ENCODE measurements at places on chromosomes 4 and X.
A peak's percentile ranks its signal among the peaks of the same experiment; 100 is the strongest.

DNA sequence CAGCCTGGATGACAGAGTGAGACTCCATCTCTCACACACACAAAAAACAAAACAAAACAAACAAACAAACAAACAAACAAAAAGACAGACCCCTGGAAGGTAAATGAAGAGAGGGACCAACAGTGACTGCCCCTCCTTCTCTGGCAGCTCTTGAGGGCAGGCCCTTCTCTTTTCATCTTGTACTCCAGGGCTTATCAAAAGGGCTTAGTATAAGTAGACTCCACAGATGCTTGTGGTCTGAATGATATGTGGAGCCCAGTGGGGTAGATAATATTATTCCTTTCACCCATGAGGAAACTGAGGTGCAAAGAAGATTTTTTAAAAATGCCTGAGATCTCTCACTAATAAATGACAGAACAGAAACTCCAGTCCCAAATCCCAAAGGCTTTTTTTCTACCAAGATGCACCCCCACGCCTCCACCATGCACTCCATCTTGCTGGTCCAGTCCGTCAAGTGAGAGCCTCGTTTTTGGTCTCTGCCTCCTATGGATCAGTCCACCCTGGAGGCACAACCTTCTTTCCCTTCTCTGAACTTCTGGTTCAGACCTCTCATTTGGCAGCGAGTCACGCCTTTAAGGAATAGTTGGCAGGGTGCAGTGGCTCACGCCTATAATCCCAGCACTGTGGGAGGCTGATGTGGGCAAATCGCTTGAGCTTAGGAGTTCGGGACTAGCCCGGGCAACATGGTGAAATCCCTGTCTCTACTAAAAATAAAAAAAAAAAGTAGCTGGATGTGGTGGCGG is 17.0 kb upstream of the CHRNA9 start:
- DNase-seq, result no peak

GRCh38 chrX:138411048-138411447 is 300.5 kb downstream of the FGF13 start:
- DNase-seq, result no peak

GRCh38 chrX:45633419-45633818 is 432.7 kb upstream of the DIPK2B start:
- DNase-seq, result no peak

DNA sequence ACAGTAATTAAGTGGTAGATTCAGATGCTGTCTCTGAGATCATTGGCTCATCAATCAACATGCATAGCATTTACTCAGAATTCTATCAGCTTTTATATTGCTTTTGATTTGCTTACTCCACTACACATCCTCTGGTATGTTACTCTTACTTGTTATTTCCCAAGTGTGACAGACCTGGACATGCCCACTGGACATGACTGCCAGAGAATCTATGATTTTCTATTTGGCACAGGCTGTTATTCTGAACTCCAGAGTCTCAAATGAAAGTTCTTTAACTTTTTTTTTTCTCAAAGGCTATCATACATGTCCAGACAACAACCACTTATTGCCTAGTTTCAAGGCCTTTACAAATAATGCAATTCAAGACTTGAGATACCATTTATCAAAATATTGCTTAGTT is 116.1 kb upstream of the ARHGAP24 start:
- DNase-seq, result no peak

- no peak for DNase-seq
These were observed 53.0 kb downstream of the OSTC start for GRCh38 chr4:108703370-108703769.

- peak; percentile 63 for DNase-seq
These were observed 237.3 kb downstream of the AR start for GRCh38 chrX:67781132-67781531.

DNA sequence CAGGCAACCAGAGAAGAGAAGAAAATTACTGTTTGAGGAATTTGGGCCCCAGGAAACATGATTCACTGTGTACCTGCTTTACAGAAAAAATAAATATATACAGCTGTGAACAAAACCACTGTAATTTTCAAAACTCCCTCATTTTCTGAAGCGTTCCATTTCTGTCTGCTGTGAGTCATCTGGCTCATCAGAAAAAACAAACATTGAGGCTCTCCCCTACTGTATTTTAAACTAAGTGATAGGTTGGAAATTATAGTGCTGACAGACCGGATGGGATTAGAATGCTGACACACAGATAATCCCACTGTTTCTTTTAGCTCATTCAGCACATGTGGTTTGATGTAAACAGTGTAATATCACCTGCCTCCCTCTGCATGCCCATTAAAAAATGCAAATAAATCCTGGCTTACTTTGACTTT is 847.0 kb downstream of the TRIML1 start:
- DNase-seq, result no peak

GRCh38 chr4:123606946-123607542 is 210.4 kb downstream of the SPRY1 start:
- DNase-seq, result no peak

Data from gastrocnemius medialis (tissue), 4 donors.